ENCODE measurements at places on chromosomes 3 and 15.

DNA sequence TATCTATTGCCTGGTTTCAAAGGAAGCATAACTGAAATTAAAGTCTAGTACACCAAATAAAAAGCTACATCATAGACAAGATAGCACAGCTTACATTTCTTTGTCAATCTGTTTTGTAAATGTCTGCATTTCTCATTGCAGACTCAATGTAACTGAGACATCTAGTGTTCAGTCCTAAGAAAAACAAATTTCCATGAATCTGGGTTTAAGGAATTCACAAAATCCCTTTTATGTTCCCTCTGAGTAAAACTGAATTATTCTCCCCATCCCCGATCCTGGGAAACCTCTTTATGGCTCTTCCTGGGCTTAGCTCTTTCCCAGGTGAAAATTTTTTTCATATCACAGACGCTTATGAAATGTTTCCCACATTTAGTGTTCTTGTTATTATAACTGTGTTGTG is 21.6 kb upstream of the RASA2 start:
- no peak for DNase-seq

DNA sequence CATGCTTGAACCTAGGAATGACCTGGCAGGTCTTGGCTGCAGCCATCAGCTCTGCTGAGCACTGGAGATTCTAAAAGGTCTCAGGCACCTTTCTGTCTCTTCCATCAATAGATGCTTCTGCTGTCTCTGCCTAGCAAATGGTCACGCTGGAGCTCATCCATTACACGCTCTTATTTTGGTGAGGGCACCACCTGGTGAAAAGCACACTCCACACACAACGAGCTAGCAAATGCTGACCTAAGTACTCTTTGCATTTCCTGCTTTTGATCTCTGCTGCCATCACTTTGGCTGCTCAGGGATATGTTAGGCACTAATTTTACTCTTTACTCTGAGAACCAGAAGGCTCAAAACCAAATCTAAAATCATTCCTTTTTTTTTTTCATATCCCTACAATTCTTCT is 91.3 kb downstream of the RAB11A start:
- no peak for DNase-seq

GRCh38 chr15:46892621-46893160 is 824.6 kb upstream of the SEMA6D start:
- no peak for DNase-seq

DNA sequence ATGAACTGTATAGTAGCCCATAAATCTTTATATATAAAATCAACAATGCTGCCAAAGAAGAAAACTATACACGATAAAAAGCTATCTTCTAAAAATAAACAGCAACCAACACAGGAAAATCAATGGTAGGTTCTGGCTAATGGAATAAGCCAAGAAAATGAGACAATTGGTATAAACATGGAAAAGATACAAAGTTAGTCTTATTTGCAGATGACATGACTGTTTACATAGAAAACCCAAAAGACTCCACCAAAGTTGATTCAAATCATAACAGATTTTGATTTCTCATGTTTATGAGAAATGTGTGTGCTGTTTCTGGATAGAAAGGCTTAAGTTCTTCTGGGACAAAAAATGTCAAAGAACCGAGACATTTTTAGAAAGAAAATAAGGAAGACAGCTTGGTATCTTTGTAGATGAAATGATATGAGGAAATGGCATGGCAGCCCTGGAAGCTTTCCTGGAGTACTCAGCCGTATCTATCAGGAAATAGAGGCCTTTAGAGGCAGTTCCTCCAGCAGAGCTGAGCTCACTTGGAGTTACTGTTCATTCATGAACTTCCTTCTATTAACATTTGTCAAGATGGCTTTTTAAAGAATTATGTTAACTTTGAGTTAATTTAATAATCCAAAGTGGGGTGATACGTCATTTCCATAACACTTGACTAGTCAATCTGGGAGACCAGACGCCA is 36.7 kb upstream of the VILL start:
- no peak for DNase-seq

DNA sequence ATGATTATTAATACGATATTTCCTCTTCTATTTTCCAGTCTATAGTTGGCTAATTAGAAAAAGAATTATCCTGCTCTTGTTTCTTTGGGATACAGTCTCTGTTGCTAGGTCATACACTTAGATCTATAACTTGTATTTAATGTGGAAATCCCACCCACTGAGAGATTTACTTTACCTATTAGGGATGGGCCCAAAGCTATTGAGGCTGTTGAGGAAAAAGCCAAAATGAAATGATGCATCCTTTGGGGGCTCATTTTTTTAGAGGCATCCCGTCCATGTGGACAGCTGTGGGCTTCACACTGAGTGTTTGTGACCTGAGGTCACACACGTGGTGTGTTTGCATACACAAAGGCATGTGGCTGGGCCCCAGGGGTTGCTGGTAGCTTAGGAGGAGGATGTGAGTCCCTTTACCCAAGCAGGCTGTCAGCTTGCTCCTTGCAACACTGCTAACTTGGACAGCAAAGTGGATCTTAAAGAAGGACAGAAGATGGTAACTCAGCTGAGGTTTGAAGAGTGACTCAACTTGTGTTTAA is 477.4 kb downstream of the AGBL1 start:
- DNase-seq = no peak

- no peak for DNase-seq
These were observed 1435.2 kb upstream of the CADM2 start for GRCh38 chr3:83523470-83524073.

DNA sequence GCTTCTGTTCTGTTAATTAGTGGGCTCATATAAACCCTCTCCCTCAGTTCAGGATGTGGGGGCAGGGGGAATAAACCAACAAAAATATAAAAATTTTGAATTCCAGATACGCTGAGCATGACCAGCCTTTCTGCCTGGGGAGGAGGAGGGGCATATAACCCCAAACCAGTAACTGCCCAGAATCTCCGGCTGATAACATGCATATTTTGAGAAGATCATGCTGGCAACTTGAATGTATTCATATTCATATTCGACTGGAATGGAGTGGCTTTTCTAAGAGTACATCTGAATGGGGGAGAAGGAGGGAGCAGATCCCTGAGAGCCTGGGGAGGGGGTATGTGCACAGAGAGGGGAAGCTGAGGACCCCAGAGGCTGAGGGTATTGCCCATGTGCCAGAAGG is 54.5 kb upstream of the LCTL start:
- no peak for DNase-seq

DNA sequence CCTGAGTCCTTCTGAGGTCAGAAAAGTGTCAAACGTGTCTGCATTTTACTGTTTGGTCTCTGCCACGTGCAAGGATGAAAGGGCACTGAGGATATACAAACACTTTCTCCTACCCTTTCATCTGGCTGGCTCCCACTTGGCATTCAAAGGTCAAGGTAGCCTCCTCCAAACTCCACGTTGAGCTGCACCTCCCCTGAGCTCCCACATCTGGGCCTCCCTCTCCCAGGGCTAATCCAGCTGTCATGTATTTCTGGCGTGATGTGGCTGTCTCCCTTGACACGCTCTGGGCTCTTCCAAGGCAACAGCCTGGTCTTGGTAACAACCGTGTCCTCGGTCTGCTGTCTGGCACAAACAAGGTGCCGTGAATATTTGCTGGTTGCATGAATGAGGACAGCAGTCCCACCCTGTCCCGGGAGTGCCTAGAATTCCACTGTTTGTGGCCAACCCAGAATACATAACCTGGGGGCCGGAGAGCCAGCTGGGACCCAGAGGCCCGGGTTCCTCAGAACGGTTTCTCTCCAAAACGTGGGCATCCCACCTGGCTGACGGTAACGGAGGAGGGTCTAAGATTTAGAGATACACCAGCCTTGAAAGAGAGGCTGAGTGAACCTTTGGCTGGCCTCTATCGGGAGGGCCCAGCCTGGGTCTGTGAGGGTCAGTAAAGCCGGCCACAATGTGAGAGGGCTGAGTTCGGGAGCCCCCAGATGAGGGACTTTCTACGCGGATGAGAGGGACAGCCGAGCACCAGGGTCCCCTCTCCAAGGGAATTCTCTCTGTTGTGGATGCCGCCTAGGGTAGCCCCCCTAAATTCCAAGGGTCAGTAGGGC is 767 bp downstream of the GLT8D1 start:
- no peak for DNase-seq

DNA sequence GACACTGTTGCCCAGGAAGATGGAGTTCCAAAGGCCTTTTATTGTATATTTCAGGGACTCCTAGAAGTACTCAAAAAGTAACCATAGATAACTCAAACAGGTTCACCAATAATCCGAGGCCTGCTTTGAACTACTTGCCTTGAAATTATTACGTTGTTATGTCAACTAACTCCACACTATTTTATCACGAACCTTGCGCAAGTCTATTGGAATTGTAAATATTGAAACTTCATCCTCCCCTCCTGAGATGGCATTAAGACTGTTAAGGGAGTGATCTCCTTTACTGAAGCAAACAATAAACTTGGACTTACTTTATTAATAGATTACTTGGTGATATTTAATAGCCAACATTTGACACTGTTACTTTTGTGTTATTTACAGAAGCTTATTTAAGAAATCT is 199.6 kb upstream of the GADL1 start:
- DNase-seq = no peak

DNA sequence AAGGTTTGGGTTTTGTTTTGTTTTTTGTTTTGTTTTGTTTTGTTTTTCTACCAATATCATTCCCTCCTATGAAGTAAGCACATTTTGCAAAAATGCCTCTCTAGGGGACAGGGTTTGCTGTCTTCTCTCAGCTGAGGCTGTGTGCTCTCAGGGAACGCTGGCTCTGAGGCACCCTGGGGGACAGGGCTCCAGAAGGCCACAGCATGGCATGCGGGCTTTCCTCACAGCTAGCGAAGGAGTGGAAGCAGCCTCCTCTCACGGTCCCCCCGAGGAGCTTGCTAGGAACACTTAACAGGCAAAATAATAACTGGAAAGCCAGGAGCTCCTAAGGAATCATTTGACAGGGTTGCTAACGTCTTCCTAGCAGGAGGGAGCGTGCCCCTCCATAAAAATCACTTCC is 227.7 kb upstream of the ST8SIA2 start:
- DNase-seq = no peak

DNA sequence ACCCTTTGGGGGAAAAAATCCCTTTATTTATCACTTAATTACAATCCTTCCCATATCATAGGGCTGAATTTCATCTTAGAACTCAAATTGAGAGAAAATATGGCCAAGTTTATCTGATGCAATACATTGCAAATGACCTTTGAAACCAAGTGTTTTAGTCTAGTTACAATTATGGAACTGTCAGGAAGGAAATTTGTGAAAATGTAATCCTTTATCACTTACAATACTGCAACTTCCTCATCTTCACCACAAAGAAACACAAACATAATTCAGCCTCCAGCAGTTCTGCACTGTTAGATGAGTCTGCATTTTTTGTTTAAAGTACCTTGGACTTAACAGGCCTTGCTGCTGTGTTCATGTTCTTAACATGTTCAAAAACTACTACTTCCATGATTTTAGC is 4.6 kb downstream of the CCPG1 start:
- DNase-seq = no peak

DNA sequence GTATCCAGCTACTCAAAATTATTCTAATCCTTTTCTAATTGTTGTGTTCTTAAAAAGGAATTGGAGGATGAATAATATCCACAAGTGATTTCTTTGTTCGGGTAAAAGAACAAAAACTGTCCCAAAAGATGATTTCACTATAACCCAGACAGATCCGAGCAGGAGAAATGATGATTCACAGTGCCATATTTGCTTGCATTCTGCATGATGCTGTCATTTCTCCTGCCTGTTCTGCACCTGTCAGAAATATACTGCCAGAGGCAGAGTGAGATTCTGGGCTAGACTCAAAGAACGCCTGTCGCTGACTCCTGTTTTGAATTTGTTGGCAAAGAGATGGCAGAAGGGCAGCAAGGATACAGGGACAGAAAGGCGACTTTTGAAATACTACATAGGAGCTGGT is 34.7 kb upstream of the SLC24A5 start:
- DNase-seq = no peak

- DNase-seq = no peak
These were observed 178.6 kb upstream of the LYSMD4 start for GRCh38 chr15:99911816-99912215.

DNA sequence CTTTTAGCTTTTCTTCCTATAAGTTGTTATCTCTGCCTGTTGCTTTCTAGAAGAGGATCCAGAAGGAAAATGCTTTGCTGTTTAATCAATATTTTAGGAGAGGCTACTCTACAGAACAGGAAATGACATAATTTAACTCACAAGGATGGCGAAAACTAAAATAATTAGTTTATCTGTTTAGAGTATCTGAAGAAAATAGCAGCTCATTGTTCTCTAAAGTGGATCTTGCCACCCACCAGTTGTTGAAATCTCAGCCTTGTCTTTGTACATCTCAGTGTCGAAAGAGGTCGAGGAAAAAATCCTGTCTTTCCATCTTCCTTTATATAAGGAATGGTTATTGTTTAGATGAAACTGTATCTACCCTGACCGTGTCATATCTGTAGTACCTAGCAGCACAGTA is 126.6 kb downstream of the ZNF609 start:
- DNase-seq = no peak

DNA sequence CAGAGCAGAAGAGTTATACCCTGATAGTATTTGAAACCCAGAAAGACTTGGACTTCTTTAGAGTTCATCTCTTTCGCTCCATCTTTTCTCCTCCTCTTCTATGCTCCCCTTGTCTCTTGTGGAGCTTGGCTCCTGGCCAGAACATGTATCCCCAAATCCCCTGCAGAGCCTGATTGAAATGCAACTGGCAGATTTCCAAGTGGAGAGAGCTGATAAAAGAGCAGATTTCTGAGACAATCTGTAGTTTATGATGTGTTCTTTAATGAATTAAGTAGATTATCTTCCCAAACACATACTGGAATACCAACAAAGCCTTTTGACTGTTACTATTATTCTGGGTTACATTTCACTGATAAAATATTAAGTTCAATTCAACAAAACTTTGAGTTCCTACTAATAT is 33.4 kb downstream of the UNC13C start:
- no peak for DNase-seq

- peak; percentile 26 for DNase-seq
These were observed 1.8 kb downstream of the IFT122 start for GRCh38 chr3:129441782-129442181.

DNA sequence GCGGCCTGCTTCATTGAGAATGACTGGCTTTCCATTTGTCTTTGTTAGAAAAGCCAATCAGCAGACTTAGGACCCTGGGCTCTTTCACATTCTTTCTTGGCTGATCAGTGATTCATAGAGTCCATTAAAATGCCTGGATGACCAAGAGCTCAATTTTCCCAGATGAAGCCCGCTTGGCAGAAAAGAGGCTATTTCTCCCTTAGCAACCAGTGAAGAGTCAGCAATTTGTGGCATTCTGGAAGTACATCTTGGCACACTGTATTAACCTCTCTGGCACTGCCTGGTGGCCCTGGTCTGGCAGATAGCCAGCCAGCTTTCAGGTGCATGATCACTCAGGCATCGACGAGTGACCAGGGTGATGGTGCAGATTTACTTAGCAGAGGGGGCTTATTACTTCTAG is 145.7 kb upstream of the PLAAT1 start:
- DNase-seq = no peak

GRCh38 chr3:101812895-101813294 is 33.9 kb downstream of the NXPE3 start:
- DNase-seq = no peak

DNA sequence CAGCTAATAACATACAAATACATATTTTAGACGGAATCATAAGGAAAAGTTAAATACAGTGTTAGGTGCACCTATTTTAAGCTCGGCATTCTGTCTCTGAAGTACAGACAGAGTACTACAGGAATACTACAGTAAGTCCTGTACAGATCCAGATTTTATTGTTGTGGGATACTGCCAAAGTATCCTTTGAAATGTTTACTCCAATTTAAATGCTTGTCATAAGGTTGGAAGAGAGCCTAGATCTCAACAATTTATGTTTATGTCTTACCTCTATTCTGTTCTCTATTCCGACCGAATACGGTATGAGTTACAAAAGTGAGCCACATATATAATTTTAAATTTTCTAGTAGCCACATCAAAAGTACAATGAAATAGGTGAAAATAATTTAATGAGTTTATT is 25.3 kb downstream of the PLD1 start:
- no peak for DNase-seq

All from BJ (cell line).